GM12864 (cell line): ENCODE measurements at places on chromosomes 2 and 18.

DNA sequence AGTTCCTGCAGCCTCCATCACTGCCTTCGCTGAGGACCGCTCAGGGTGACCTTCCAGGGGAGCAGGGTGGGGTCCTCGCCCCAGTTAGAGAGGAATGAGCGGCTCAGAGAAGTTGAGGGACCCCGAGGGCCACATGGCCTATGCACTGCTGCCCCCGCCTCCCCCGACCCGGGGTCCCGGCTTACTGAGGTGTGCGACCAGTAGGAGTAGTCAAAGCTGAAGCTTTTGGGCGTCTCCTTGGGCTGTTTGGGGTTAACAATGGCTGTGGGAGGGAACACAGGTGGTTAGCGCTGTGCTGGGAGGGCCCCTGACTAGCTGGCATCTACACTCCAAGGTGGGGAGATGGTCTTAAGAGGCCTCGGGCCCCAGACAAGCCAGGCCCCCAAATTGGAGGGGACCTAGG lies 31.0 kb downstream of the KIF1A start:
- DNase-seq, result no peak

- no peak for DNase-seq
These were observed 355.3 kb downstream of the INSIG2 start for GRCh38 chr2:118443596-118443995.

GRCh38 chr2:714005-714741 lies 37.0 kb upstream of the TMEM18 start:
- peak; percentile 55 for DNase-seq

GRCh38 chr2:210318486-210318885 lies 3.5 kb upstream of the MYL1 start:
- DNase-seq, result no peak

- DNase-seq, result no peak
These were observed 28.9 kb upstream of the TMEM214 start for GRCh38 chr2:27003857-27004256.

DNA sequence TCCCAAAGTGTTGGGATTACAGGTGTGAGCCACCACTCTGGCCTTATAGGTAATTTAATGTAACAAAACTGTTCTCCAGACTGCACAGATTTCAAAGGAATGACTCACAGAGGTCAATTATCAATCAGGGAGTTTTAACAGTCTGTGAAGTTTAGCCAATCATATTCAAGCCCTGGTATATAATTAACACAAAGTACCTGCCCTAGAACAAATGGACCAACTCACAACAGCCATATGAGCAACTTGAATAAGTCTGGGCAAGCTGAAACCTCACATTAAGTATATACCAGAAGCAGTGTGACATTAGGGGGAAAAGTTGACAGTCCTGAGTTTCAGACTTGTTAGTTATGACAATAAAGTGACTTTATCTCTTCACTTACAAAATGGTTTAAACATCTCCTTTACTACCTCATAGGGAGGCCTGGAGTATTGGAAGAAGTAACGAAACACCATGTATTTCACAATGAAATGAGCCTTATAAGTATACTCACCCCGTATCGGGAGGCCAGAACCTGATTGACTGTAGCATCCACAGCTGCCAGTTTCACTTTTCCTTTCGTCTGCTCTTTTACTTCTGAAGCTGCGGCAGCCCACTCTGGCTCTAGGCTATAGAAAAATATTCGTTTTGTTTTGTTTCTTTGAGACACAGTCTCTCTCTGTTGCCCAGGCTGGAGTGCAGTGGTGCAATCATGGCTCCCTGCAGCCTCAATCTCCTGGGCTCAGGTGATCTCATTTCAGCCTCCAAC lies 22.2 kb downstream of the PDIA6 start:
- DNase-seq, result peak; percentile 55

DNA sequence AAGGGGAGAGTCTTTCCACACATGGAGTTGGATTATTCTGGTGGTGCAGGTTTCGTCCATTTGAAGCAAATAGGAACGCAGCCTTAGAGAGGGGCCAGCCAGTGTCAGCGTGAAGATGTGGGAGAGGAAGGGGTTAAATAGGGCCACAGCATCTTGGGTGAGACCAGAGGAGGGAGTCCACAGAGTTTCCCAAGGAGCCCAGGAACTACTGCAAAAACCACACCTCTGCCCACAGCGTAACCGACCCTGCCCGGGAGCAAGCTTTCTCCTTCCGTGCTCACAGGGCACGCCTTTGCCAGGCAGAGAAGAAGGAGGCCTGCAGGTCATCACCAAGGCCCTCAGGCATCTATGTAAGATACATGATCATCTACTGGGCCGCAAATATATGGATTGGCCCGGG lies 314.5 kb downstream of the AGAP1 start:
- DNase-seq, result no peak

DNA sequence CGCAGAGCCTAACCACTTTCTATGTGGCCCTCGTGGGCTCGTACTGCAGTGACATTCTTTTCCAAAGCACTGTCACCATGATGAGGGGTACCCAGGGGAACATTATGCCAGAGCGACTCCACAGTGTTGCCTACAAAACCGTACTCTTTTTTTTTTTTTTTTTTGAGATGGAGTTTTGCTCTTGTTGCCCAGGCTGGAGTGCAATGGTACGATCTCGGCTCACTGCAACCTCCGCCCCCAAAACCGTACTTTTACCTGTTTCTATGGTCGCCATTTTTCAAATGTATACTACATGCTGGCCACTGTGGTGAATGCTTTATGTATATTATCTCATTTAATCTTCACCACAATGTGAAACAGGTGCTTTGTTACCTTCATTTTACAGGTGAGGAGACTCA lies 4.3 kb downstream of the PLEK start:
- no peak for DNase-seq

- DNase-seq, result no peak
These were observed 420.2 kb downstream of the THSD7B start for GRCh38 chr2:137185378-137186078.

GRCh38 chr2:205650450-205650849 lies 31.9 kb upstream of the NRP2 start:
- no peak for DNase-seq
